ENCODE measurements at places on chromosomes 16 and 17. TPM values are rescaled to one million over a fixed set of nuclear protein-coding genes. Genes with fewer than 3 reads are reported as not detected.

- no peak for DNase-seq
Observed at GRCh38 chr16:73434621-73435020, 386.7 kb upstream of the ZFHX3 start.

- no peak for DNase-seq
Observed at GRCh38 chr17:2940352-2940751, 123.1 kb downstream of the OR1D5 start.

- DNase-seq, result no peak
Observed at GRCh38 chr16:84652566-84652965, 4.3 kb downstream of the KLHL36 start.

The PLK1 gene
- total RNA-seq, result 93.4 TPM

The APOH gene
- total RNA-seq, result not detected

The TMEM235 gene
- total RNA-seq, result not detected

All from activated naive CD4-positive, alpha-beta T cell treated with anti-CD3 and anti-CD28 coated beads, Interleukin-2, amount 50 U/mL, for 72 hours (primary cell).